GM04504 (cell line): ENCODE measurements at places on chromosomes 3 and 15.

DNA sequence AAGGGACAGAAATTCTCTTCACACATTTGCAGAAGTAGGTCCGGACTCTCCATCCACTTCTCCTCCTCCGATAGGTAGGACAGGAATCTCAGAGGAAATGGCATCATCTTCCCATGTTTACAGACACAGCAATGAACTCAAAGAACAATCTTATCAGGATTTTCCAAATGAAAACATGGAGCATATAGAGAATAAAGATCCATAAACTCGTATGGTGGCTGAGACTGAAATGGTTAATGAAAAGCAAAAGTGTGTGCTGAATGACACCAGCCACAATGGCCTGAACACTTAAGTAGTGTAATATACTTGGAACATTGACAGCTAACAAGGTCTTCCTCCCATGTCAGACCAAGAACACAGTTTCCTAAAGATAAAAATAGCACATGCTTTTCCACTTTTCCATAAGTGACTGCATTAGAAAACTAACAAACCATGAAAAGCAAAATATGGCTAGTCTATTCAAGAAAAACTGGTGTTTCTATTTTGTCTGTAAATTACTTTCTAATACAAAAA, 5.8 kb downstream of the CCRL2 start:
- DNase-seq, result no peak

DNA sequence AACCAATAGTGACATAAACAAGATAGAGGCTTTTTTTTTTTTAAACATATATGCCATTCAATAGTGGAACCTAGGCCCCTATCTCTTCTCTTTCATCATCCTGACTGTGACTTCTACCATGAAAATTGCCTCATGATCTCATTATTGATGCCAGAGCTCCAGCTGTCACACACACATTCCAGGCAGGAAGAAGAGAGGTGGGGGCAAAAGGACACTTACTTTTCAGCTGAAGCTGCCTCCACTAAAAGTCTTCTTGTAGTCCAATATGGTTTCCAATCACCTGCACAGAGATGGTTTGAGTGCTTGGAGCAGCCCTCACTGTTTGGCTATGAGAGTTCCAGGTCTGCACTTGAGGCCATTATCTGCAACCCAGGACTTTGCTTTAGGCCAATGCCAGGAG, 45.0 kb downstream of the CLEC3B start:
- DNase-seq, result no peak

GRCh38 chr3:129855832-129856419, 37.6 kb downstream of the TMCC1 start:
- peak; percentile 24 for DNase-seq

DNA sequence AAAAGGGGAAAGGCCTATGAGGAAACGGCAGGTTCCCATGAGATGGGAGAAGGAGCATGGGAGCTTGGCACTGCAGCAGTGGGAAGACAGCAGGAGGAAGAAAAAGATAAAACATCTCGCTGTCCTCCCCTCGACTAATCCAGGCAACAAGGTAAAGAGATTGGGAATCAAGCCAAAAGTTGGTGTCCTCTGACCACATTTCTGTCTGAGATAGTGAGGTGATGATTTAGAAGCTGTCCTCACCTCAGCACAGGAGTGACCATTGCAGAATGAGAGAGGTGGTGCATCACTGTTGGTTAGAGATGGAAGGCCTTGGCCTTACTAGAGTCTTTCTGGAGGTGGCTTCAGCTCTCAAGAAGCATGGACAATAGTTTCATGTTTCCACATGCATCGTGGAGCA, 226.6 kb upstream of the CCDC54 start:
- no peak for DNase-seq

DNA sequence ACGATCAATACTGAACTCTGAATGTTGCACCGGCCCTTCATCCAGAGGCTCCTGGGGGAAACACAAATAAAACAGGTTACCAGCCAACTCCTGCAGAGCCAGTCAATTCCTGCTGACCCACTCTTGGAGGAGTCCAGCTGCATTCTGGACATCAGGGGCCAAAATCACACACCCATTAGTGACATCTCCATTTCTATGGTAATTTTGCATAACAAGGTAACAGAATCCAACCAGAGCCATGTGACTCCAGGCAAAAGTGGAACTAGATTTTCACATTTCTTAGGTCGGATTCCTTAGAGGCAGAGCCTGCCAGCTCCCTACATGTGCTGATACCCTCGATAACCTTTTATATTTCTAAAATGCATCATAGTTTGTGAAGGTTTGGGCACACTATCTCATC, 119.2 kb upstream of the CTNNB1 start:
- DNase-seq, result no peak

DNA sequence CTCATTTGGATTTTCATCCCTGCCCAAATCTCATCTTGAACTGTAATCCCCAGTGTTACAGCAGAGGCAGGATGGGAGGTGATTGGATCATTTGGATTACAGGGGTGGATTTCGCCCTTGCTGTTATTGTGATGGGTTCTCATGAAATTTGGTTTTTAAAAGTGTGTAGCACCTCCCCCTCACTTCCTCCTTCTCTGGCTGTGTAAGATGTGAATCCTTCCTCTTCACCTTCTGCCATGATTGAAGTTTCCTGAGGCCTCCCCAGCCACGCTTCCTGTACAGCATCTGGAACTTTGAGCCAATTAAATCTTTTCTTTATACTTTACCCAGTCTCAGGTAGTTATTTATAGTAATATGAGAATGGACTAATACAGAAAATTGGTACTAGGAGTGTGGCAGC, 316.8 kb downstream of the PLCL2 start:
- DNase-seq, result no peak

GRCh38 chr3:150074697-150075416, 104.2 kb upstream of the PFN2 start:
- DNase-seq, result no peak

- DNase-seq, result no peak
Observed at GRCh38 chr3:54862526-54862925, 65.3 kb downstream of the LRTM1 start.

DNA sequence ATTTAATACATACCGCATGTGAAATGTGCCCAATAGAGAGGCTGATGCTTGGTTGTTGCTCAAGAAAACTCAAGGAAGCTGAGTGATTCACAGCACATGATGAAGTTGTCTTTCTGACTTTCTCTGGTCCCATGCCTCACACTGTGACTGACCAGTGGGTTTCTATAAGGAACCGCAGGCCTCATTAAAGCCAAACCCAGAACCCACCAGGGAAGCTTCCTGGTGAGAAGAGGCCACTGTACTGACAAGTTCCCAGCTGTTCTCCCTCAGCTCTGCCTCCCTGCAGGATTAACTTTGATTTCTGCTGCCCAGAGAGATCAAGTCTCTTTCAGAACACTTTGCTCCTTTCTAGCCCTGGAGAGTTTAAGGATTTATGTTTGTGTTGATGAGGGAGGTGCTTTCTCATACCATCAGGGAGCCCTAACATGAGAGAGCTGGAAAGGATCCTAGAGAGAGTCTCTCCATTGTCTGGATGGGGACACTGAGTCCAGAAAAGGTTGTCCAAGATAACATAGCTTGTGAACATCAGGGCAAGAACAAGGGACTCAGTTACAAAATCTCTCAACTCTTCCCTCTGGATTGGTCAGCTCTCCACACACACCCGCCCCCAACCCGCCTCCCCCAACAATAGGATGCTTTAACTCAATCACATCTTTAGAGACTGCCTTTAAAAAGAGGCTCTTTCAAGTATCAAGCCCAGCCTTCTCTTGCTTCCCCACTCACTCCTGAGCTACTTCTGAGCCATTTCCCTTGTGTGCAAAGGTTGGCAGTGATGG, 303.2 kb upstream of the TLE3 start:
- no peak for DNase-seq

DNA sequence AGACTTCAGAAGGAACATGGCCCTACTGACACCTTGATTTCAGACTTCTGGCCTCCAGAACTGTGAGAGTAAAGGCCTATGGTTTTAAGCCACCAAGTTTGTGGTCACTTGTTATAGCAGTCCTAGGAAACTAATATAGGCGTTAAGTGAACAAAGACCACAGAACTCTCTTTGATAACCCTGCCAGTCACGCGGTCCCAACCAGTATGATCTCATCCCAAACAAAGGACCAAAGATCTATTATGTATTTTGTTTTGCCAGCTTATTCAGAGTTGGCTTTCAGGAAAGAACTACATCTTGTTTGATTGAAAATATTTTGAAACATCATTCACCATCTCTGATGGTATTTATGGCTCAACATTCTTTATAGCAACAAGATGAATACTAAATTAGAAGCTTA, 294.4 kb upstream of the SLCO3A1 start:
- DNase-seq, result no peak

DNA sequence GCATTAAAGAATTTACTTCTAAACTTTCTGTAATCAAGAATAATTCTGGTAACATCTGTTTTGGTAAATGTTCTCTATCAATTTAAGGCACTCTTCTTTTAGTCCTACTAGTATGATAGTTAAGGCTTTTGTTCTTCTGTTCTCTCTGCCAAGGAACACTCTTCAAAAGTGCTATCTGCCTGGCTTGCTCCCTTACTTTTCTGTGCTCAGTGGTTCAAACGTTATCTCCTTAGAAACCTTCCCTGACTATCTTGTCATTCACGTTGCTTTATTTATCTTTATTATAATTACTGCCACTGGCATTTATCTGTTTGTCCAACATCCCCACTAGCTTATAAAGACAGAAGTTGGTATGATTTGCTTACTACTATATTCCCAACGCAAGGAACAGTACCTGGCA, 59.2 kb downstream of the RFX7 start:
- no peak for DNase-seq

GRCh38 chr15:52415628-52416027, 113.1 kb downstream of the MYO5A start:
- no peak for DNase-seq

DNA sequence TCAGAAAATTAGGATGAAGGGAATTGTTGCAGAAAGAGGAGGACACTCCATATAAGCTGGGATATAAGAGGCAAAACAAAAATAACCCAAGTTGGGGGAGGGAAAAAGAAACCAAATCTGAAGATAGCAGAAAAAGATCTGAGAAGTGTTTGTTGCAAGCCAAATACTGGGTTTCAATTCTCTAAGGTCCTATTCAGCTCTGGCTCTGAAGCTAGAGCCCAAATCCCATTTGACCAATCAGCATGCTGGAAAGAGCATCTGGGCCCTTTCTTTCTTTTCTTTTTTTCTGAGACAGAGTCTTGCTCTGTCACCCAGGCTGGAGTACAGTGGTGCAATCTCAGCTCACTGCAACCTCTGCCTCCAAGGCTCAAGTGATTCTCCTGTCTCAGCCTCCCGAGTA, 17.3 kb downstream of the IGDCC3 start:
- no peak for DNase-seq

- no peak for DNase-seq
Observed at GRCh38 chr15:34613301-34613700, 29.9 kb upstream of the GOLGA8B start.

GRCh38 chr15:39834256-39834655, 51.6 kb upstream of the FSIP1 start:
- no peak for DNase-seq

- DNase-seq, result peak; percentile 25
Observed at GRCh38 chr3:196227629-196228493, 11.5 kb downstream of the SLC51A start.

- no peak for DNase-seq
Observed at GRCh38 chr15:81279621-81280485, 44.1 kb downstream of the STARD5 start.

GRCh38 chr3:121855555-121855954, 20.5 kb downstream of the EAF2 start:
- no peak for DNase-seq

GRCh38 chr3:186454881-186455703, 89.1 kb downstream of the CRYGS start:
- DNase-seq, result no peak

DNA sequence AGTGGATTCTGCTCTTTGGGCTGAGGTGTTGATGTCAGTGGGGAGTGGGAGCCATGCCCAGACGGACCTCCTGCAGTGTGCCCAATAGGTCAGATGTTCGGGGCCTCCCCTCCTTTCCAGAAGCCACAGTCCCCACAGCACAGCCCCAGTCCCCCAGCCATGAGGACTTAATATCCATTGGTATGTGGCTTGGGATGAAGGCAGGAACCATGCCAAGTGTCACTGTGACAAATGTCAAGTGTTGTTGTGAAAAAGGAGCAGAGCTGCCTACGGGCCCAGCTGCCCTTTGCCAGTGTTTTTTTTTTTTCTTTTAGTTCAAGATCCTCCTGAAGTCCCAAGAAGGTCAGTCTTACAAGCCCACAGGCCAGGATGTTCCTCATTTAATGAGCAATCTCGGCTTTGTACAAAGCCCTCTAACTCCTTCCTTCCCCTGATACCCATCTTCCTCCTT, 12.2 kb downstream of the SEMA3G start:
- DNase-seq, result no peak

- peak; percentile 79 for DNase-seq
Observed at GRCh38 chr3:131502530-131503319, at the start of gene MRPL3. MRPL3 (minus strand) TSS chr3:131502971; CDS start chr3:131502821, 150 bp downstream.

- DNase-seq, result no peak
Observed at GRCh38 chr15:70748281-70748747, 15.0 kb downstream of the UACA start.

DNA sequence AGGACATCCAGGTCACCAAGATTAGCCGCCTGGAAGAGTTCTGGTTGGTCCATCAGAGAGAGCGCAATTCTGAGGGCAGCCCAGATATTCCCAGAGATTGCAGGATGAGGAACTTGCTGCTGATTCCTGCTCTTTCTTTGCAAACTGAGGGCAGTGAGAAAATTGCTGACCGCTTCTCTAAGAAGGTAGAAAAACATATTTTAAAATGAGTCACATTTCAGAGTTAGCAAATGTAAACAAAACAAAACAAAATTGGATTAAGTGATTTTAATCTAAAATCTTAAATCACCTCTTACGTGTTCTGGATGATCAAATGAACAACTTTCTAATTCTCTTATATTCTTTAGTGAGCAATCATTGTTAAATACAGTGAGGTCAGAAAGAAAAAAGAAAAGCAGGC, 149.0 kb downstream of the USP13 start:
- no peak for DNase-seq

DNA sequence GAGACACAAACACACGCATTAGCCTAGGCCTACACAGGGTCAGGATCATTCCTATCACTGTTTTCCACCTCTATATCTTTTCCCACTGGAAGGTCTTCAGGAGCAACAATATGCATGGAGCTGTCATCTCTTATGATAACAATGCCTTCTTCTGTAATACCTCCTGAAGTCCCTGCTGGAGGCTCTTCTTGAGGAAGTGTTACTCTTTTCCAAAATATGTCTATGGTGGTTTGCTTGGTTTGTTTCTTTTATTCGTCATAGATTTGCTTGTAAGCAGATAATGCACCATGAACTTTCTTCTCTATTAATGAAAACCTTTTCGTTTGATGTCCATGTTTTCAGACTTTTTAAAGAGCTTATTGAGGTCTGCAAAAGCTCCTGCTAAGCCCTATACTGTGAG, 109.3 kb downstream of the GMPS start:
- DNase-seq, result no peak

DNA sequence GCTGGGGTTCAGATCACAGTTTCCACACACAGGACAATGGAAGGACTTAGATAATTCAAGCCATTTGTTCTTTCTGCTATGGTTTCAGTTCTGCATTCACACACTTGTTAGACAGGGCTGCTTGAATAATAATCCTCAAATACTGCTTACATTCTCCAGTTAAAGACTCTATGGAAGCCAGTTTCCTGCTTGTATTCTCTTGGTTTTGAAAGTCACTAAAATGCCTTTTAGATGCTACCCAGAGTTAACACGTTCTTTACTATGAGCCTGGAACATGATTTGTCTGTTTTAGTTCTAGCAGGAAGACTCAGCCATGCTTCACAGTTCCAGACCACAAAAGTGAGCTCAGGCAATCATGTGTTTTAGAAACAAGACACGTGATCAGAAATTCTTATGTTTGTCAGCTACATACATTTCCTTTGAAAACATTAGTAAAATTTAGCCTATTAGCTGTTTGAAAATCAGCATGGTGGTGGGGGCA, 152.4 kb downstream of the LEKR1 start:
- no peak for DNase-seq

GRCh38 chr3:58025837-58026569, 17.8 kb downstream of the FLNB start:
- no peak for DNase-seq
